ENCODE measurements at places on chromosomes 6 and 20. TPM values are rescaled to one million over a fixed set of nuclear protein-coding genes. Genes with fewer than 3 reads are reported as not detected.

The ZBP1 gene
- total RNA-seq, result 36.9 TPM

The TMC2 gene
- not detected for total RNA-seq

The TRIM10 gene
- total RNA-seq, result not detected

The NANP gene
- 1.8 TPM for total RNA-seq

The SLC22A23 gene
- total RNA-seq, result 0.75 TPM

The PRR18 gene
- total RNA-seq, result not detected

The PACRG gene
- total RNA-seq, result not detected

The SRSF12 gene
- not detected for total RNA-seq

Measured in B cell (primary cell).